ENCODE measurements at places on chromosomes 6 and 20. TPM values are rescaled to one million over a fixed set of nuclear protein-coding genes. Genes with fewer than 3 reads are reported as not detected.

The FOXP4 gene
- 6.9 TPM for total RNA-seq

DNA sequence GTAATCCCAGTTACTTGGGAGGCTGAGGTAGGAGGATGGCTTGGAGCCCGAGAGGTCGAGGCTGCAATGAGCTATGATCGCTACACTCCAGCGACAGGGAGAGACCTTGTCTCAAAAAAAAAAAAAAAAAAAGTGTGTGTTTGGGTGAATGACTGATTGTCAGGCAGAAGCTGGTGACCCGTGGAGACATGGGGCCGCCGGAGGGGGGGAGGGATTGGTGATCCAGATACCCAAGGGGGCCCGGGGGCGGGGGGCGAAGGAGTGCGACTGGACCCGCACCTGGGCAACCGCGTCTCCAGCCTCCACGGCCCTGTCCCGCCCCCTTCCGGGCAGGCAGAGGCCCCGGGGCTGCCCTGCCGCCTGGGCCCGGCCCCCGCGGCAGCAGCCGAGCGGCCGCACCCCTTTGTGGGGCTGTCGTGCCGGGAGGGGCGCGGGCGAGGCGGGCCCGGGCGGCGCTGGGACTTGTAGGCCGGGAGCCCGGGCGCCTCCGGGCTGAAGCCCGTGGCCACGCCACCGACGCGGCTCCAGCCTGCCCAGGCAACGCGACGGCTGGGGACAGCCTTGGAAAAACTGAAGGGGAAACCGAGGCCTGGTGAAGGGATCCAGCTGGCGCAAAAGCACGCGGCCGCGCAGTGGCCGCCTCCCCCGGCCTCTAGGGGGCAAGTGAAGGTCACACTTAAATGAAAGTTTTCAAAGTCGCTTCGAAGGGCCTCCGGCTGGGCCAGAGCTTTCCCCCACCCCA, 2.1 kb upstream of the RBM38 start:
- H3K36me3 ChIP-seq: no peaks in the 10 kb centered on the region
- peaks cover 18% of the 10 kb centered on the region for H3K27me3 ChIP-seq
- DNase-seq: peak; percentile 86
- peaks cover 21% of the 10 kb centered on the region for H3K4me1 ChIP-seq
- H3K27ac ChIP-seq: no peak overlapping the region

The PNPLA1 gene
- total RNA-seq: not detected

GRCh38 chr6:90110971-90111370, 185.7 kb downstream of the BACH2 start:
- no peak overlapping the region for H3K4me3 ChIP-seq
- no peak for DNase-seq
- no peaks in the 10 kb centered on the region for H3K36me3 ChIP-seq
- H3K4me1 ChIP-seq: peaks cover 14% of the 10 kb centered on the region
- H3K27me3 ChIP-seq: no peaks in the 10 kb centered on the region

The B3GAT2 gene
- 0.71 TPM for total RNA-seq
